ENCODE measurements at places on chromosomes 3 and 15.
A peak's percentile ranks its signal among the peaks of the same experiment; 100 is the strongest.

DNA sequence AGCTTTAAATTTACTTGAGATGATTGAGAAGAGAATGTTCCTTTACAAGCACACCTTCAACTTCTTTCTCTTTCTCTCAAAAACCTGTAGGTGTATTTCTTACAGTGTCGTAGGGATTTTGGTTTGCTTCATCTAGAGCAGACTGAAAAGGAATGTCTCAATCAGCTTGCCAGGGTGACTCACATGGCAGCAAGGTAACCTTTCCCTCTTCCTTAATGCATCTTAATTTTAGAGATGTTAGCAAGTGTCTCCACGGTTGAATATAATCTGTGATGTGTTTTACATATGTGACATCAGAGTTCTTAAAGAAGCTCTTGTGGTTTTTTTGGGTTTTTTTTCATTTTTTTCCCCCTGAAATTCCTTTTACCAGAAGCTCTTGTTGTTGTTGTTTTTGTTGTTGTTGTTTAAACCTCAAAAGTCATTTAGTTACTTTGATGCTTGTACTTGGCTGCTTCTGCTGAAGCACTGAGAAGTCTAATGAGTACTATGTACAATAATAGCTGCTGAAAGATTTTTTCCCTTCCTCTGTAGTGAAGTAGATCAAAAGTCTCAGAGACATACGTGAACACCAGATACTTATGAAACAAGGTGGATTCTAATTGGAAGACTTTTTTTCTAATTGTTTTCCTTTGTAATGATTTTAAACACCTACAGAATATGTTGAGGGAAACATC, 83.1 kb downstream of the RETNLB start:
- no peak overlapping the region for H3K27ac ChIP-seq
- peaks cover 18% of the 10 kb centered on the region for H3K36me3 ChIP-seq
- no peak overlapping the region for H3K4me3 ChIP-seq
- H3K4me1 ChIP-seq = no peaks in the 10 kb centered on the region
- H3K27me3 ChIP-seq = no peaks in the 10 kb centered on the region
- DNase-seq = no peak

GRCh38 chr3:108822123-108822897, at the start of gene TRAT1:
Gene TRAT1, plus strand, starts transcription at chr3:108822786. Its CDS starts 142 bp downstream, at chr3:108822928.
- no peaks in the 10 kb centered on the region for H3K27me3 ChIP-seq
- DNase-seq = no peak
- peak within 1 kb of the TSS; percentile 94 for H3K27ac ChIP-seq
- peaks cover 59% of the 10 kb centered on the region for H3K4me1 ChIP-seq
- peaks cover 19% of the 10 kb centered on the region for H3K36me3 ChIP-seq
- peak within 1 kb of the TSS; percentile 84 for H3K4me3 ChIP-seq

DNA sequence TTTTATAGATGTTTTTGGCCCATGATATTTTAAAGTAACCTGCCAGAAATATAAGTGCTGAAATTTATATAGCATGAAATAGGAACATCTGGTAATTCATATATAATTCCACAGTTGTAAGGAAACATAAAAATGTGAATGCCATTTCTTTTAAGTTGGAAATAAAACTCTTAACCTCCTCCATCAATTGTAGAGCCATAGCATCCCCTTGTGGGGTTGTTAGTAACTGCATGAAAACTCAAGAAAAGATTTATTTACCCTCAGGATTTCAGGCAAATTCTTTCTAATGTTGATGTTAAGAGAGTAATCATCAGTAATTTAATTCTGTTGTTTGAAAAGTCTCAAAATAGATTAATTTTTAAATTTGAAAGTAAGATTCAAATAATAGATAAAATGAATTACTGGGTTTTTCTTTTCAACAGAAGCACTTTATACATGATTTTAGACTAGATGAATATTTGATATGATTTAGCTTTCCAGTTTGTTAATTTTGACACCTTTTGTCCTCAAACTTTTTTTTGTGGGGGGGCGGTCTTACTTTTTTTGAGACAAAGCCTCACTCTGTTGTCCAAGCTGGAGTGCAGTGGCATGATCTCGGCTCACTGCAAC, 74.7 kb downstream of the RASA2 start:
- no peak overlapping the region for H3K4me3 ChIP-seq
- peaks cover 19% of the 10 kb centered on the region for H3K4me1 ChIP-seq
- peaks cover 26% of the 10 kb centered on the region for H3K36me3 ChIP-seq
- H3K27ac ChIP-seq = no peak overlapping the region
- no peaks in the 10 kb centered on the region for H3K27me3 ChIP-seq

GRCh38 chr3:11591391-11592282, 52.1 kb downstream of the VGLL4 start:
- no peak overlapping the region for H3K4me3 ChIP-seq
- H3K36me3 ChIP-seq = peaks cover 5% of the 10 kb centered on the region
- no peak for DNase-seq
- H3K4me1 ChIP-seq = peaks cover 63% of the 10 kb centered on the region

DNA sequence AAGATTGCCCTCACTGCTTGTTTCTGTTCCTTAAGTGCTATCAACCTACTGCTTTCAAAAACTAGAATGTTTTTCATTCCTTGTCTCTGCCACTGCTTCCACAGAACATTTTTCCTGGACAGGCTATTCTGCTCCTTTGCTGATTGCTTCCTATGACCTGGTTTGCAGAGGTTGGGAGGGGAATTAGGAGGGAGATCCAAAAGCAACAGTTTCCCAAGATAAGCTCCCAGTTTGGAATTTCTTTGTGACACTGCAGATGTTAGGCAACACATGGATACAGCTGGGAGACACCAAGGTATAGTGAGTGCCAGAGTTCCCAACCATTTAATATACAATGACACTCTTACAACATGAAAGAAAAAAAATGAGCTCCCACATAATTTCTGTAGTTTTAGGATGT, 1036.5 kb downstream of the ROBO2 start:
- H3K36me3 ChIP-seq = no peaks in the 10 kb centered on the region
- H3K4me3 ChIP-seq = no peak overlapping the region
- H3K27me3 ChIP-seq = no peaks in the 10 kb centered on the region
- DNase-seq = no peak
- no peaks in the 10 kb centered on the region for H3K4me1 ChIP-seq
- H3K27ac ChIP-seq = no peak overlapping the region

- H3K27ac ChIP-seq = no peak overlapping the region
- H3K27me3 ChIP-seq = peaks cover 48% of the 10 kb centered on the region
- H3K4me3 ChIP-seq = no peak overlapping the region
- no peaks in the 10 kb centered on the region for H3K4me1 ChIP-seq
- DNase-seq = no peak
Measured at GRCh38 chr3:109178708-109179107, 42.2 kb downstream of the C3orf85 start.

GRCh38 chr3:113288881-113289280, 77.5 kb downstream of the BOC start:
- no peak overlapping the region for H3K27ac ChIP-seq
- H3K36me3 ChIP-seq = peaks cover 5% of the 10 kb centered on the region
- no peaks in the 10 kb centered on the region for H3K4me1 ChIP-seq
- H3K4me3 ChIP-seq = no peak overlapping the region
- H3K27me3 ChIP-seq = no peaks in the 10 kb centered on the region
- no peak for DNase-seq

- H3K4me3 ChIP-seq = no peak overlapping the region
- no peaks in the 10 kb centered on the region for H3K4me1 ChIP-seq
- peaks cover 46% of the 10 kb centered on the region for H3K36me3 ChIP-seq
- DNase-seq = no peak
- no peak overlapping the region for H3K27ac ChIP-seq
- no peaks in the 10 kb centered on the region for H3K27me3 ChIP-seq
Measured at GRCh38 chr15:65259367-65259797, 27.3 kb downstream of the PARP16 start.

GRCh38 chr3:175598740-175599139, 739.6 kb downstream of the NAALADL2 start:
- no peak overlapping the region for H3K27ac ChIP-seq
- H3K36me3 ChIP-seq = peaks cover 2% of the 10 kb centered on the region
- no peaks in the 10 kb centered on the region for H3K4me1 ChIP-seq
- H3K4me3 ChIP-seq = no peak overlapping the region

DNA sequence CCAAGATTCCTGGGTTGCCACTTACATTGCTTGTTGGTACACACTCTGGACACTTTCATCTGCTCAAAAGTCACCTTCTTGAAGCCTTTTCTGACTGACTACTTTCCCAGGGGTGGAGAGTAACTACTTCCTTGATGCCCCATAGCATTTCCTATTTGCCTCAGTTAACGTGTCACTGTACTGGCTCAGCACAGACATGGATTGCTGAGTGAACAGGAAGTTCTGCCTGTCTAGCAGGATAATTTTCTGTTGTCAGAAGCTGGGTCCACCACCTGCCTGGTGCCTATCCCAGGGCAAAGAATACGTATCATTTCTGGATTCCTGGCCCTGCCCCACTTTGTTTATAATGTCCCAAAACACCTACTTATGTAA, 15.3 kb upstream of the ABHD17C start:
- H3K27ac ChIP-seq = no peak overlapping the region
- no peaks in the 10 kb centered on the region for H3K36me3 ChIP-seq
- no peaks in the 10 kb centered on the region for H3K4me1 ChIP-seq
- peaks cover 74% of the 10 kb centered on the region for H3K27me3 ChIP-seq

- H3K27me3 ChIP-seq = peaks cover 91% of the 10 kb centered on the region
- peak overlapping the region; percentile 51 for H3K4me3 ChIP-seq
- H3K36me3 ChIP-seq = peaks cover 11% of the 10 kb centered on the region
- H3K4me1 ChIP-seq = peaks cover 11% of the 10 kb centered on the region
- H3K27ac ChIP-seq = no peak overlapping the region
Measured at GRCh38 chr15:89361451-89362202, 27.0 kb upstream of the POLG start.

DNA sequence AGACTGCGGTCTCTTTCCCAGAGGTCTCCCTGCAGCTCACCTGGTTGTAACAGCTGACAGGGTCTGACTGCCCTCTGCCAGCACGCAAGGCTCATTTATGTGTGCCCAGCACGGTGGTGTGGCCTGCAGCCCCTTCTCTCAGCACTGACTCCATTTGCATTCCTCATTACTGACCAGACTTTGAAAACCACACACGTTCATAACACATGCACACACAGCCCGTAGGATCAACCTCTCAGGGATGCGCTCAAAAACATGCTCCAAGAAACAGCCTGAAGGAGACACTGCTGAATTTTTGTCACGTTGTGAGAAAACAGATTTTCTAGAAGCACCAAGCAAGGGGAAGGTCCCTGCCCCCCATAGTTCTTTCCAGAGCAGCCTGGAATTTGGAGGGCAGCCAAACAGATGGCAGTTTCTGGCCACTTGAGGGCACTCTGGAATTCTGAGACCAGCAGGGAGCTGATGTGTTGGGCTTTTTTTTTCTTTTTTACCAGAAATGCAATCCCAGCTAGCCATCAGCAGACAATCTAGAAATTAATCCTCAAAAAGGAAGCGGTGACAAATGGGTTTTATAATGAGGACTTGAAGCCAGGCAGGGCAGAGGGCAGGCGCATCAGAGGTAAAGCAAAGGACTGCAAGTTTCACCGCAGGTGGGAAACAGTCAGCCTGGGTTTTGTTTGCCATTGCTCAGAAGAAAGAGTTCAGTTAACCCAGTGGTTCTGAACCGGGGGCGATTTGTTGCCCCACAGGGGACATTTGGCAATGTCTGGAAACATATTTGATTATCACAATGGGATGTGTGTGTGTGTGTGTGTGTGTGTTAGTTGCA, 170.5 kb upstream of the PROK2 start:
- H3K36me3 ChIP-seq = no peaks in the 10 kb centered on the region
- no peak overlapping the region for H3K27ac ChIP-seq
- H3K4me1 ChIP-seq = no peaks in the 10 kb centered on the region

- DNase-seq = no peak
- peaks cover 39% of the 10 kb centered on the region for H3K27me3 ChIP-seq
- H3K4me1 ChIP-seq = peaks cover 7% of the 10 kb centered on the region
- peak overlapping the region; percentile 87 for H3K4me3 ChIP-seq
- H3K27ac ChIP-seq = peak overlapping the region; percentile 82
- peaks cover 6% of the 10 kb centered on the region for H3K36me3 ChIP-seq
Measured at GRCh38 chr3:142723665-142723967, 218 bp upstream of the TRPC1 start.

GRCh38 chr3:173191611-173192010, 50.6 kb upstream of the SPATA16 start:
- H3K4me3 ChIP-seq = no peak overlapping the region
- DNase-seq = no peak
- peaks cover 2% of the 10 kb centered on the region for H3K36me3 ChIP-seq
- H3K27me3 ChIP-seq = no peaks in the 10 kb centered on the region
- H3K27ac ChIP-seq = no peak overlapping the region

GRCh38 chr3:40079203-40079846, 230.2 kb upstream of the EIF1B start:
- H3K4me1 ChIP-seq = no peaks in the 10 kb centered on the region
- H3K27ac ChIP-seq = no peak overlapping the region
- H3K4me3 ChIP-seq = no peak overlapping the region
- no peaks in the 10 kb centered on the region for H3K36me3 ChIP-seq
- H3K27me3 ChIP-seq = no peaks in the 10 kb centered on the region

GRCh38 chr3:15458212-15458780, 30.9 kb downstream of the EAF1 start:
- no peak for DNase-seq
- H3K4me1 ChIP-seq = peaks cover 36% of the 10 kb centered on the region
- H3K27ac ChIP-seq = no peak overlapping the region
- H3K27me3 ChIP-seq = no peaks in the 10 kb centered on the region
- H3K36me3 ChIP-seq = peaks cover 2% of the 10 kb centered on the region

DNA sequence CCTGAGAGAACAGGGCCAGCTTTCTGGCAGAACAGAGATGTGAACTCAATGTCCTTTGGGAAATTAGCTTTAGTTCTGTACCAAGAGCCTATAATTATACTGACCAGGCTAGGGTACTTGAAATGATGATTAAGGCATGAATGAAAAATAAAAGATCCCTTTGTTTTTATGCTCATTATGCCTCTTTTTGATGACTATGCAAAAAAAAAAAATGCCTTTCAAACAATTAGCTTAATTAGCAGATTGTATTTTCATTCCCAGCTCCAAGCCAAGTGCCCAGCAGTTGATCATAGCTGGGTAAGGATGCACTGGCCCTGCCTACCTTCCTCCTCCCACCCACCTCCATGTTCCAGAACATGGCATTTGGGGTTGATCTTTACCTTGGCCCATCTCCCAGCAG, 56.8 kb downstream of the LYZL4 start:
- H3K4me3 ChIP-seq = no peak overlapping the region
- no peak for DNase-seq
- peaks cover 37% of the 10 kb centered on the region for H3K27me3 ChIP-seq
- no peaks in the 10 kb centered on the region for H3K4me1 ChIP-seq
- H3K36me3 ChIP-seq = no peaks in the 10 kb centered on the region

- peaks cover 37% of the 10 kb centered on the region for H3K27me3 ChIP-seq
- no peak within 1 kb of the TSS for H3K27ac ChIP-seq
- no peaks in the 10 kb centered on the region for H3K36me3 ChIP-seq
- no peak within 1 kb of the TSS for H3K4me3 ChIP-seq
Measured at GRCh38 chr15:100528833-100529428, at the start of gene CERS3. Gene CERS3, minus strand, starts transcription at chr15:100528950. Its CDS starts 27,101 bp downstream, at chr15:100501849.

DNA sequence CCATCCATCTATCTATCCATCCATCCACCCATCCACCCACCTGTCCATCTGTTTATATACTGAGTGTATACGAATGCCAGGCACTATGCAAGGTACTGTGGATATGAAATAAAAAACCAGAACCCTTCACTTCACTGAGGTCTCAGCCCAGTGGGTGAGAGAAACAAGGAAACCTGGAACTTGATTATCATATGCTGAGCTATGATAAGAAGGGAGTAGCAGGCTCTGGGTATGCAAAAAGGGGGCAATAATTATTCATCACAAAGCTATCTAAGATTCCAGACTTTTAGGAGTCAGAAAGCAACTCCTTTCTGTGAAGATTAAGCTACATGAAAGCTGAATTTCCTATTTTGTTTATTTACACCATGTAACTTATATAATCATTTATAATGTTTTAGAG, 327.7 kb upstream of the IL12A start:
- DNase-seq = no peak
- H3K36me3 ChIP-seq = no peaks in the 10 kb centered on the region
- no peak overlapping the region for H3K4me3 ChIP-seq
- no peaks in the 10 kb centered on the region for H3K27me3 ChIP-seq
- H3K27ac ChIP-seq = no peak overlapping the region
- no peaks in the 10 kb centered on the region for H3K4me1 ChIP-seq

All from central memory CD8-positive, alpha-beta T cell (primary cell).